Upper lobe of left lung (tissue), 6 donors: ENCODE measurements at places on chromosomes 4 and X. TPM values are rescaled to one million over a fixed set of nuclear protein-coding genes. Genes with fewer than 3 reads are reported as not detected.
A peak's percentile ranks its signal among the peaks of the same experiment; 100 is the strongest.

DNA sequence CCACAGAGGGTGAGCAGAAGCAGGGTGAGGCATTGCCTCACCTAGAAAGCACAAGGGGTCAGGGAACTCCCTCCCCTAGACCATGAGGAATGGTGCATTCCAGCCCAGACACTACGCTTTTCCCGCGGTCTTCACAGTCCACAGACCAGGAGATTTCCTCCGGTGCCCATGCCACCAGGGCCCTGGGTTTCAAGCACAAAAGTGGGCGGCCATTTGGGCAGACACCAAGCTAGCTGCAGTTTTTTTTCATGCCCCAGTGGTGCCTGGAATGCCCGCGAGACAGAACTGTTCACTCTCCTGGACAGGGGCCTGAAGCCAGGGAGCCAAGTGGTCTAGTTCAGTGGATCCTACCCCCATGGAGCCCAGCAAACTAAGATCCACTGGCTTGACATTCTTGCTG, 12.8 kb downstream of the NAP1L3 start:
- no peak for DNase-seq

- DNase-seq: no peak
These were observed 244.9 kb downstream of the RAPGEF2 start for GRCh38 chr4:159347813-159348212.

- no peak for DNase-seq
These were observed 286.8 kb upstream of the FSTL5 start for GRCh38 chr4:162450531-162451035.

- no peak for DNase-seq
These were observed 11.7 kb upstream of the PTPN13 start for GRCh38 chr4:86582410-86582809.

- peak; percentile 2 for DNase-seq
These were observed 30.7 kb upstream of the SPON2 start for GRCh38 chr4:1203026-1203616.

The PGAM4 gene
- total RNA-seq: not detected
